Ureter (tissue), 1 donor: ENCODE measurements at places on chromosomes 6 and 20. TPM values are rescaled to one million over a fixed set of nuclear protein-coding genes. Genes with fewer than 3 reads are reported as not detected.

DNA sequence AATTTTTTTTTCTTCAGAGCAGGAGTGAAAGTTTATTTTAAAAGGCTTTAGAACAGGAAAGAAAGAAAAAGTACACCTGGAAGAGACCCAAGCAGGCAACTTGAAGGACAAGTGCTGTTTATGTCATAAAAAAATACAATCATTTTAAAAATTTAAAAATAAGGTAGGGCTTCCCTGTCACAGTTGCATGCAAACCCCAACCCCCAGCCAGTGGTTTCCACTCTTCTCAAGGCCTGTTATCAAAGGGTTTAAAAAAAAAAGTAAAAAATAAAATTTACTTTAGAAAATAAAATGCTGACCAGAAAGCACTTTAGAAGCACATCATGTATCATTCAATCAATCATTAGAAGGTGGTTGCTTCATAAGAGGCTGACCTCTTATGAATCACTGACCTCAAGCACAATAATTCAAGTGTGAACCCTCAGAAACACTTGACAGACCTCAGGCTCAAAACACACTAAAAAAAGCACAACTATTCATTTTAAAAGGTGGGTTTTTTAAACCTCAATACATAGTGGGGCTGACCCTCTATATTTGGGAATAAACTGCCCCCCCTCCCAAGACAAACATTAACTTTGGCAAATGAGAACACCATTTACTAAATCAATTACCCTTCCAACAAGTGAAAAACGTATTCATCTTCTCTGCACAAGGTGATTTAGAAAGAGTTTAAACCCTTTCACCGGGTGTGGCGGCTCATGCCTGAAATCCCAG lies 15.6 kb downstream of the ILRUN start:
- DNase-seq: no peak

- no peak for DNase-seq
These were observed 90.9 kb downstream of the CEP162 start for GRCh38 chr6:84136364-84137050.

DNA sequence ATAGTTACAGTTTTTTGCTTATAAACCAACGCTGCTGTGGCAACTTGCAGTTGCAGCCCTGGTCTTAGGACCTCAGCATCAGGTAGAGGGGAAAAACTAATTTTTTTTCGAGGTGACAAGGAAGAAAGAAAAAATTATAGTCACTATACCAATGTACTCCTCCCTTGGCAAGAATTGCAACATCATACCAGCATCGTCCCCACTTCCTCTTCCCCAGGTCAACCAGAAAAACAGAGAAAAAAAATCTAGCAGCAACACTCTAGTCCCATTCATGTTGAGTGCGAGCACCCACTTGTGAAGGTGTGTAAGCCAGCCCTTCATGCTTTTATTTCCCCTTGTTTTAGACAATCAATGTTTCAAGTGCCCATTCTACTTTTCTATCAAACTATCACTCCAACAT lies 13.1 kb upstream of the DCBLD1 start:
- no peak for DNase-seq

DNA sequence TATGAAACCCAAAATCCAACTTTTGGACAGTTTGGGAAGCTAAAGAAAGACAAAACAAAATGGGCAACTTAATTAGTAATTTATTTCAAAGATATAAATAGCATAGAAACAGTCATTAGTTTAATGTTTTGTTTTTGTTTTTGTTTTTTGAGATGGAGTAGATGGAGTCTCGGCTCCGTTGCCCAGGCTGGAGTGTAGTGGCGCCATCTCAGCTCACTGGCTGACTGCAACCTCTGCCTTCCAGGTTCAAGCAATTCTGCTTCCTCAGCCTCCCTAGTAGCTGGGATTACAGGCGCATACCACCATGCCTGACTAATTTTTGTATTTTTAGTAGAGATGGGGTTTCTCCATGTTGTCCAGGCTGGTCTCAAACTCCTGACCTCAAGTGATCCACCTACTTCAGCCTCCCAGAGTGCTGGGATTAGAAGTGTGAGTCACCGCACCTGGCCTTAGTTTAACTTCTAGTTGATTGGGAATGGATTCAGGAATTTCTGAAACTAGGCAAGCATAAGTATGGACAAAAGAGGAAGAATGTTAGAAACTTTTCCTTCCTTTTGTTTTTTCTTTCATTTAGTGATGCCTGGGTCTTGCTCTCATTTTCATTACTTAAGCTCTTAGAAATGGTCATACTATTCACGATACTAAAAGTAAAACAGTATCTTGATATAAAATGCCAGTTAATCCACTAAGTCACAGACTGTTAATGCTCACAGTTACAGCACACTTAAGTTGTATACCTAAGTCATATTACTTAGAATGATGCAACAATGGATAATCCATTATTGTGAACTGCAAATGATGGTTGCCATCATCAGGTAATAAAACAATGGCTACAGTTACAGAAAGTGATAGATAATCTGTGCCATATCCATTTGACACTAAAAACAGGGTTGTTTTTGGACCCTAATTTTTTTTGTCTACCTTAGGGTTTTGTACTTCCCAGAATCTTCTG lies 8.2 kb downstream of the SENP6 start:
- DNase-seq: no peak

Gene EDN3
- total RNA-seq: 0.16 TPM

Gene DOK5
- 3.0 TPM for total RNA-seq

Gene UBD
- total RNA-seq: 8.8 TPM

Gene SNX3
- total RNA-seq: 150 TPM
